ENCODE measurements at places on chromosomes 2 and 18. TPM values are rescaled to one million over a fixed set of nuclear protein-coding genes. Genes with fewer than 3 reads are reported as not detected.

The LAMA1 gene
- not detected for total RNA-seq

The IL36RN gene
- total RNA-seq, result not detected

The TMEM37 gene
- 0.44 TPM for total RNA-seq

The ANKRD62 gene
- not detected for total RNA-seq

The CDKL4 gene
- not detected for total RNA-seq

The CPLX4 gene
- total RNA-seq, result not detected

The UBR3 gene
- total RNA-seq, result 42.2 TPM

The MEIS1 gene
- total RNA-seq, result not detected

The AMER3 gene
- total RNA-seq, result not detected

The KCNS3 gene
- total RNA-seq, result not detected

The ACADL gene
- not detected for total RNA-seq

The IL1RL2 gene
- not detected for total RNA-seq

The CHRNG gene
- not detected for total RNA-seq

The TUBA4B gene
- not detected for total RNA-seq

The LRRFIP1 gene
- 114 TPM for total RNA-seq

The SLC14A1 gene
- 3.6 TPM for total RNA-seq

The SCN9A gene
- total RNA-seq, result not detected

The POTEI gene
- not detected for total RNA-seq

The FBLN7 gene
- total RNA-seq, result 34.3 TPM

The GALR1 gene
- not detected for total RNA-seq

DNA sequence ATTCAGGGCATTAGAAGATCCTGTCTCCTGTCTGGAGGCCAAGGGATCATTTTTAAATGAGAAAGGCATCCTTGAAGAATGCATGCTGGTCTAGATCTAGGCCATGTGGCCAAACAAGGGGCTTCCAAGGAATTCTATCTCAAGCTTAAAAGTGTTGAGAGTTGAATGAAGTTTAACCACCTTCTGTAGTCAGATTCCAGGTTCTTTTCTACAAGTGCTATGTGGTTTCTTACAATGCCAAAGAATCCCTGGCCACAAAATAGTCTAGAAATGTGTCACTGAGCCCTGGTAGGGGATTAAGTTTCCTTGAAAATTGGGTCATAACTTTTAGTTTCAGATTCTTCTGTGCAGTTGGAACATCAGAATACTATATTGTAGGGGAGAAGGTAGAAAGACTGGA, 640.7 kb upstream of the ACVR2A start:
- DNase-seq, result no peak

- DNase-seq, result peak; percentile 39
Measured at GRCh38 chr18:23504720-23505119, 1.4 kb downstream of the RMC1 start.

DNA sequence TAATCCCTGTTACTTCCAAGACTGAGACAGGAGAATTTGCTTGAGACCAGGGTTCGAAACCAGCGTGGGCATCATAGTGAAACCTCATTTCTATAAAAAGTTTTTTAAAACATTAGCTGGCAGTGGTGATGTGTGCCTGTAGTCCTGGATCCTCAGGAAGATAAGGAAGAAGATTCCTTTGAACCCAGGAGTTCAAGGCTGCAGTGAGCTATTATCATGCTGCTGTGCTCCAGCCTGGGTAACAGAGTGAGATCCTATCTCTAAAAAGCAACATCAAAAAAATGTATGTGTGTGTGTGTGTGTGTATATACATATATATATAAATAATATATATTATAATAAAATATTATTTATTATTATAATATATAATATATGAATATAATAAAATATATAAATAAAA, 1417.6 kb upstream of the CDH2 start:
- DNase-seq, result no peak

- no peak for DNase-seq
Measured at GRCh38 chr2:65557616-65558573, 125.5 kb upstream of the SPRED2 start.

GRCh38 chr18:75496151-75496550, 68.6 kb upstream of the SMIM21 start:
- no peak for DNase-seq

DNA sequence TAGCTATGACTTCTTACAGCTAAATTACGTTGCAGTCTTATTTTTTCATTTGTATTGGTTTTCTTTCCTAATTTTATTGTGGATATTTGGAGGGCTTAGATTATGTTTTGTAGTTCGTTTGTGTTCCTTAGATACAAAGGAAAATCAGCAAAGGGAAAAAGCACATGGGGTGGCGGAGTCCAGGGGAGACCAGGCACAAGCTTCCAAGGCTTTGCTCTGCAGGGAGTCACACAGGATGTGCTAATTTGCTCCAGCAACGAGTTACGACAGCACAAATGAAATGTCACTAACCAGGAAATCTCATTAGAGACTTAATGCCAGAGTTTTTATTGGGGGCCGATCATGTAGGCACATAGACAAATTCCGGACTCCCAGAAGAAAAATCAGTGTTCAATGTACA, 60.5 kb upstream of the CABYR start:
- no peak for DNase-seq

DNA sequence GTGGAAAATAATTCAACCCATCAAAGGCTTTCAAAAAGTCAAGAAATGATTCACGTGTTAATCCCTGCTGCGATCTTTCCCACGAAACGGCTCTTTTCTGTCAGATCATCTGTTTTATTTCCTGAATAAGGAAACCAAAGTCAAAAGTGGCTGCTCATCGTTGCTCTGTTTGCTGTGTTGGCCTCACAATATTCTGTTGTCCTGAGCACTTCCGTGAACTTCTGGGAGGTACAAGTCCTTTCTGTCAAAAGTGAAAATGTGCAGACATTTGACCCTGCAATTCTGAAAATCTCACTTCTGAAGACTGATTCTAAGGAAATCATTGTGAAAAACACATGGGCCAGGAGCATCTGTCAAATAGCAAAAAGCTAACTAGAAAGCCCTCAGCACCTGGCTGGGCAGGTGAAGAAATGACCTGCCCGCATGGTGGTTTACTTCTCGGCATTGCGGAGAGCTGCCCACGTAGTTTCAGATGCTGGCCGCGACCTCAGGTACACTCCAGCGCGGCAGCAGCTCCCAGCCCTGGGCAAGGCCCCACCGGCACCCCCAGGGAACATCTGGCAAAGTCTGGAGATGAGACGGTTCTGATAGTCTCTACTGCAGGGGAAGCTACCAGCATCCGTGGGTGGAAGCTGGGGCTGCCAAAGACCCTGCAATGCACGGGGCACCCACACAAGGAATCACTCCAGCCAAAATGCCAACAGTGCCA, 31.9 kb upstream of the GPC1 start:
- DNase-seq, result no peak

- DNase-seq, result peak; percentile 22
Measured at GRCh38 chr2:241636182-241637017, 558 bp downstream of the THAP4 start.

GRCh38 chr18:2222270-2223185, 348.8 kb downstream of the METTL4 start:
- DNase-seq, result no peak

DNA sequence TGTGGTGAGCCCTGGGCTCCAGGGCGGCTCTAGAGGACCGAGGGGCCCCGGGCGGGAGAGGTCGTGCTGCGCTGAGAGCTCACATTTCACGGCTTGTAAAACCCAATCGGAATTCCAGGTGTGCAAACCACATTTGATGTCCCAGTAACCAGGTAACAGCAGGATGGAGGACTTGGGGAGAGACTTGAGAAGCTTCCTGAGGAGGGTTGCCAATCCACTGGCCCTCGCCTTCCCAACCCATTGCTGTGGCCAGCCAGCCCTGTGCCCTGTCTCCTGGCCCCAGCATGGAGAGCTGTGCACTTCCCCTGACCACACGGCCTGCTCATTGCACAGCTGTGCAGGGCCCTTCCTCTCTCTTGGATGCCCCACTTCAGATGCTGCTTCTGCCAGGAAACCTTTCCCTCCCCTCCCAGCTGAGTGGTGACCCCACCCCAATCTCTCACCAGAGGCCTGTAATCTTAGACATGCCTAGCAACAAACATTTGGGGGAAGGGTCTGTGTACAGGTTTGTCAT, 39.6 kb downstream of the ASB1 start:
- no peak for DNase-seq

- no peak for DNase-seq
Measured at GRCh38 chr2:200455958-200456421, 53.9 kb downstream of the KCTD18 start.

DNA sequence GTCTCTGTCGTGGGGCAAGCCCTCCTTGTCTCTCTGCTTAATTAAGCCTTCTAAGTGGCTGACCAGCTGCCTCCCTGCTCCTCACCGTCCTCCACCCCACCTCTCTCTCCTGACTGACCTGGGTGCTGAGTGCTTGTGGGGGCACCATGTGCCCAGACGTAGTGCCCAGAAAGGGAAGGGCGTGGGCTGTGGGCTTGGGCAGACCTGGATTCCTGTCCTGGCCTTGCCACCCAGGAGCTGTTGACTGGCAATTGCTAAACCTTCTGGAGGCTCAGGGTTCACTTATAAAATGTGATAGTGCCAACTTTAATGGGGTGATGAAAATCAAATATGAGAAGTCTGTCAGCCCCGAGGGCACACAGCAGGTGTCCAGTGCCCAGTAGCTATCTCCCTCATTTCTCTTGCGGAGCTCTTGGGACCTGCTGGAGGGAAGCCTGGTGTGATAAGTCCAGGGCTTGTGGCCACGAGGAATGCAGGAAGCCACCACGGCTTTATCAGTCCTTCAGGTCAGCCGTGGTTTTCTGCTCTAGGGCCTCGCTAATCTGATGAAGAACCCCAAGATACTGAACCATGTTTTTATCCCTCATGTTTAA, 22.0 kb upstream of the INHBB start:
- no peak for DNase-seq

- no peak for DNase-seq
Measured at GRCh38 chr2:86446060-86446459, 4.9 kb downstream of the KDM3A start.

DNA sequence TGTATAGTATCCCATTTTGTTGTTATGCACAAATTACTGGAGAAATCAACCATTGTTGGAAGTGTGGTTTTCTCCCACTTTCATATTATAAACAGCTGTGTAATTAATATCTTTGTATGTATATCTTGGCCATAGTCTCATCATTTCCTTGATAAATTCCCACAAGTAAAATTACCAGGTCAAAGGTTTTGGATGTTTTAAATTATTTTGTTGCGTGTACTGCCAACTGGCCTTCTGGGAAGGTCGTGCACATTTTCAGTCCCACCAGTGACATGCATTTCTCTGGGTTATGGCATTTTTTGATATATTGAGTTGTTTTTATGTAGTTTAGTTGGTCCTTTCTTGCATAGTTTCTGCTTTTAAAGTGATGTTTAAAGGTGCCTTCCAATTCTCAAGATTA, 41.5 kb downstream of the TSHZ1 start:
- no peak for DNase-seq

- no peak for DNase-seq
Measured at GRCh38 chr2:222445227-222445626, 20.9 kb downstream of the SGPP2 start.

DNA sequence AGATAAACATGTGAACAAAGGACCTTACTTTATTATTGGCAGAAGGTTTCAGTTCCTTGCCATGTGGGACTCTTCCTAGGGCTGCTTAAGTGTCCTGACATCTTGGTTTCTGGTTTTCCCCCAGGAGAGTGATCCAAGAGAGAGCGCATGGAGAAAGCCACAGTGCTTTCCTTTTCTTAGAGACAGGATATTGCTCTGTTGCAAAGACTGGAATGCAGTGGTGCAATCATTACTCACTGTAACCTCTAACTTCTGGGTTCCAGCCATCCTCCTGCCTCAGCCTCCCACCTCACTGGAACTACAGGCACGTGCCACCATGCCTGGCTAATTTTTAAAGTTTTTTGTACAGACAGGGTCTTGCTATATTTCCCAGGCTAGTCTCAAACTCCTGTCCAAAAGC, 38.1 kb upstream of the TCF7L1 start:
- no peak for DNase-seq

DNA sequence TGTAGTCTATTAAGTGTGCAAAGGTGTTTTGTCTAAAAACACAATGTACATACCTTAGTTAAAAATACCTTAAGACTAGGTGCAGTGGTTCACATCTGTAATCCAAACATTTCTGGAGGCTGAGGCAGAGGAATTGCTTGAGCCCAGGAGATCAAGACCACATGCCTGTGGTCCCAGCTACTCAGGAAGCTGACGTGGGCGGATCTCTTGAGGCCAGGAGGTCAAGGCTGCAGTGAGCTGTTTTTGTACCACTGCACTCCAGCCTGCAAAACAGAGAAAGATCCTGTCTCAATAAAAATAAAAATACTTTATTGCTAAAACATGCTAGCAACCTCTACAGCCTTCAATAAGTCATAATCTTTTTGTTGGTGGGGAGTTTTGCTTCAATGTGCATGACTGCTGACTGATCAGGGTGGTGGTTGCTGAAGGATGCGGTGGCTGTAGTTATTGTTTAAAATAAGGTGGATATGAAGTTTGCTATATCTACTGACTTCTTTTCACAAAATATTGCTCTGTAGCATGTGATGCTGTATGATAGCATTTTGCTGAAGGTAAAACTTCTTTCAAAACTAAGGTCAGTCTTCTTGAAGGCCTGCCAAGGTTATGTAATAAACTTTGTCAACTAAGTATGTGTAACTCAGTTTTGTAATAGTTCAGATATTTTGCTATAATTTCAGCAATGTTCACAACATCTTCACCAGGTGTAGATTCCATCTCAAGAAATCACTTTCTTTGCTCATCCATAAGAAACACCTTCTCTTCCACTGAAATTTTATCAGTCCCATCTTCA, 1238.0 kb upstream of the NRXN1 start:
- DNase-seq, result no peak

- no peak for DNase-seq
Measured at GRCh38 chr2:36380624-36381481, 25.3 kb downstream of the CRIM1 start.

- DNase-seq, result no peak
Measured at GRCh38 chr2:237471438-237472186, 15.4 kb upstream of the MLPH start.

DNA sequence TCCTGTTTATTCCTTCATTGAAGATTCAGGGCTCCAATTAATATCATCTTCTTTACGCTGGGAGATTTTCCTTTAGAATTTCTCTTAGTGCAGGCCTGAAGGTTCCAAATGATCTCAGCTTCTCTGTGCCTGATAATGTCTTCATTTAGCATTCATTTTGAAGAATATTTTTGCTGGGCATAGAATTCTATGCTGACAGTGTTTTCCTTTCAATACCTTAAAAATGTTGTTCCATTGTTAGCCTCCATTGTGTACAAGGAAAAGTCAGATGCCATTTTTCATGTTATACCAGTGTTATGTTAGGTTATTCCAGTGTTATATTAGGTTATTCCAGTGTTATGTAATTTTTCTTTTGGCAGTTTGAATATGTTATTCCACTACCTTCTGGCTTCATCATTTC, 14.9 kb upstream of the OR6B3 start:
- no peak for DNase-seq

DNA sequence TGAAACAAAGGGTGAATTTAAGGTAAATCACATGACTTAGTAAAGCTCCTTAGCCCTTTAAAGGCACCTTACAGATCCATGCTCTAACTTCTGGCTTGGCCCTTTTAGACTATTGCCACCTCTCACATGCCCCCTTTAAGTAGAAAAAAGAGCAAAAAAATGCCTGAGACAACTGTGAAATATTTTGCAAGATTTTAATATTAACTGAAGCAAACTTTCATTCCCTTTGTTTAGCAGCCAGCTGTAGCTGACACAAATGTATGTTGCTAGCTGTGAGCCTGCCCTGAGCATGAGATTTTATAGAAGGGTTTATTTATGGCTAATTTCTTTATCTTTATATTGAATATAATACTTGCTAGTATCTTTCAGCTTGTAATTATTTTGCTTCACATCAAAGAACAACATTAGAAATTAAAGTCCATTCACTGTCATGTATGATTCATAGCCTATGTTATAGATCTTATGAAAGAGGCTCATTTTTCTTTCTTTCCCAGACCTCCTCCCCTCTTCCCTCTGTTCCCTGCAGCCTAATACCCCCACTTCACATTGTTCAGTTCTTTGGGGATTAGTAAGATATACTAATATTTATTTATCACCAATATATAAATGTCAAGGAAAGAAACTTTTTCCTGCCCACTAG, 637.2 kb upstream of the ZEB2 start:
- DNase-seq, result no peak

Data from CD4-positive, alpha-beta memory T cell (primary cell).